HFFc6 (cell line): ENCODE measurements at places on chromosomes 1 and 21. TPM values are rescaled to one million over a fixed set of nuclear protein-coding genes. Genes with fewer than 3 reads are reported as not detected.

The POU3F1 gene
- not detected in 3 replicates for total RNA-seq

The FGR gene
- total RNA-seq, result not detected in 3 replicates

The JAM2 gene
- total RNA-seq, result 0.19 to 0.47 TPM (median 0.36 TPM) in 3 replicates

The PIK3CD gene
- 8.8 to 15.3 TPM (median 14.6 TPM) in 3 replicates for total RNA-seq

The TSPAN2 gene
- 5.3 to 6.0 TPM (median 5.7 TPM) in 3 replicates for total RNA-seq

The RGSL1 gene
- total RNA-seq, result not detected in 3 replicates

The ACOT7 gene
- 109 to 126 TPM (median 114 TPM) in 3 replicates for total RNA-seq

The UBXN10 gene
- not detected in 3 replicates for total RNA-seq

The KRTAP20-1 gene
- not detected in 3 replicates for total RNA-seq

The PKLR gene
- not detected in 3 replicates for total RNA-seq

The TDRD5 gene
- total RNA-seq, result not detected in 3 replicates

The IFFO2 gene
- total RNA-seq, result 19.9 to 31.2 TPM (median 27.5 TPM) in 3 replicates

The IL20 gene
- not detected in 3 replicates for total RNA-seq

The LCE1F gene
- not detected in 3 replicates for total RNA-seq

The ST6GALNAC5 gene
- 2.0 TPM in 1 of 3 replicates, not detected in the others for total RNA-seq

The ARHGAP29 gene
- total RNA-seq, result 33.8 to 54.5 TPM (median 45.3 TPM) in 3 replicates

The OR2L8 gene
- total RNA-seq, result not detected in 3 replicates

The PANK4 gene
- total RNA-seq, result 20.0 to 27.6 TPM (median 23.4 TPM) in 3 replicates

DNA sequence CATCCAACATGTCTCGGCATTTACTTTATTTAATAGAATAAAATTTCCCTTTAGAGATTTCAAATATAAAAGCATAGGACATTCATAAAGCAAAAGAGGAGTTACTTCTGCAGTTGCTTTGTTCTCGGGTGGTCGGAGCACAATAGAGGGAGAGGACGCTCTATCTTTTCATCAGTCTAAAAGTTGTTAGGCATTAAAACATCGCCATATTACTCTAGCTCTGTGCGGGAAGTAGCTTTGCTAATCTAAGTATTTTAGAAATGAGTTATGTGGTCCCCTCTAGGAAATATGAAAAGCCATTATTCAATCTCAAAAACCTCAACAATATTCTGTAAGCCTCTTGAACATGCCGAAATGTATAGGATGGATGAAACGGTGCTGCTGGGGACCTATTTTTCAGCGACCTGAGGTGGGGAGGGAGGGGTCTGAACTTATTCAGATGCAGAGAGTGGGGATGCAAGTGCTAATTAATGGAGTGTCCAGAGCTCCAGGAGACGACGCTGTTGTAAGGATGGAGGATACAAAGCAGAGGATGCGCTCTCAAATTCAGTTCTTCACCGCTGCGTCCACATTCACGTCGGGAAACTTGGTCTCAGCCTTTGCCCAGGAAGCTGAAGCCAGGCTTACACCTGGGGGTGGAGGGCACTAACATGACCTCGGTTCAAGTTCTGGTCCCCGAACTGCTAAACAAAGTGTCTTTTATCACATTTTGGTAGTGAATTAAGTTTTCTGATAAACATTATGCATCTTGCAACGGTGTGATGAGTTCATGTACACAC, 6.3 kb downstream of the CDKN2C start:
- no peak for DNase-seq

DNA sequence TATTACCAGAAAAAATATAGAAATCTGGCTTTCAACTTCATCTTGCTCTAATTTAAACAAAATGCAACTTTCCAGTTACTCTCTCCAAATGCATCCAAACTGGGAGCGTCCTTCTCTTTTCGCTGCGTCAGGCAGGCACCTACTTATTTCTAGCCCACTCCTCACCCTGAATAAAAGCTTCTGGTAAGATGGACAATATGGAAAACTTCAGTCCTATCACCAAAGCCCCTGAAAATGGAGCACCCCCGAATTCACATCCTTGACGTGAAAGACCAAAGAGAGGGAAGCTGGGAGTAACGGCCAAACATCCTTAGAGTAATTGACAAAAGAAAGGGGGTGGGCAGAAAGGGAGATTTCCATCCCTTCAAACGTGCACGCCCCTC, 5.5 kb upstream of the PROX1 start:
- no peak for DNase-seq

GRCh38 chr1:29237129-29237821, 953 bp downstream of the PTPRU start:
- peak; percentile 25 for DNase-seq

DNA sequence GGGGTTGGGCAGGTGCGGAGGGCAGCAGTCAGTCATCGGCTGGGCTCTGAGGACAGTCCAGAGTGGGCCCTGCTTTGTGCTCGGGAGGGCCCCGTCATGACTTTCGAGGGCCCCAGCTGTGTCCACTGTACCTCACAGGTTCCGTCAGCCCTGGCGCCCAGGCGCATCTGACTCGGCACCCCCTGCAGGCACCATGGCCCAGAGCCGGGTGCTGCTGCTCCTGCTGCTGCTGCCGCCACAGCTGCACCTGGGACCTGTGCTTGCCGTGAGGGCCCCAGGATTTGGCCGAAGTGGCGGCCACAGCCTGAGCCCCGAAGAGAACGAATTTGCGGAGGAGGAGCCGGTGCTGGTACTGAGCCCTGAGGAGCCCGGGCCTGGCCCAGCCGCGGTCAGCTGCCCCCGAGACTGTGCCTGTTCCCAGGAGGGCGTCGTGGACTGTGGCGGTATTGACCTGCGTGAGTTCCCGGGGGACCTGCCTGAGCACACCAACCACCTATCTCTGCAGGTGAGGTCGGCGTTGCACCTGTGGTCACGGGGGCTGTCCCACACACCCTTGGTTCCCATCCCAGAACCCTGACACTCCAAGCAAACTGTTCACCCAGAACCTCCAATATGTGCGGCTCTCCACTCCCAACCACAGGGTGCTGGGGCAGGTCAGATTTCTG, 7.8 kb downstream of the PODN start:
- no peak for DNase-seq

DNA sequence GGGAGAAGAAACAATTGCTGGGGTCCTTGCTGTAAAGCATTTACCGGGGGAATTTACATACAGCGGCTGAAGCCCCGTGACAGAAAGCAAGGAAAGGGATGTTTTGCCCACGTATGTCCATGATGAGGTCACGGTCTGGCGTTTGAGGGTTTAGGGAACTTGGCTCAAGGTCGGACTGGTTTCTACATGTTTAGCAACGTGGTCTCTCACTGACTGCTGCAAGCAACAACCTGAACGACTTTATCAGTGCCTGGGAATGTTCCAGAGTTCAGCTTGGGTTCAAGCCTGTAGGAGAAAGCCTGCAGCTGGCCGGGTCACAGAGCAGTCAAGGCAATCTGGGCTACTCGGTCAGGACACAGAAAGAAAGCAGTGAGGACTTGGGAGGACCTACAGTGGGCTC, 323.3 kb downstream of the AJAP1 start:
- DNase-seq, result no peak

DNA sequence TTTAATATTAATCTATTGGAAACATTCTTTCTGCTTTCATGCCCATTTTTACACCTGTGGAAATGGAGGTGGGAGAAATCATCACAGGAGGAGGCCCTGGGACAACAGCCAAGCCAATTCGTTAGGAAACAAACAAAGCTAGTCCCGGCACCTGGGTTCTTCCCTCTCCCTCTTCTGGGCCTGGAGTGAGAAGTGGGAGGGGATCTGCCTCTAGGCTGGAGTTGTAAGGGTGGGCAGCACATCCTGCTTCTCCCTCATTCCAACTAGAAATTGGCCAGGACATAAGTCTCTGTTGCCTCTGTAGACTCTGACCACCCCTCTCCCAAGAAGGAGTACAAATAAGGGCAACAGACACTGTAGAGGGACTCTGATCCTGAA, 20.2 kb upstream of the ERO1B start:
- DNase-seq, result no peak

DNA sequence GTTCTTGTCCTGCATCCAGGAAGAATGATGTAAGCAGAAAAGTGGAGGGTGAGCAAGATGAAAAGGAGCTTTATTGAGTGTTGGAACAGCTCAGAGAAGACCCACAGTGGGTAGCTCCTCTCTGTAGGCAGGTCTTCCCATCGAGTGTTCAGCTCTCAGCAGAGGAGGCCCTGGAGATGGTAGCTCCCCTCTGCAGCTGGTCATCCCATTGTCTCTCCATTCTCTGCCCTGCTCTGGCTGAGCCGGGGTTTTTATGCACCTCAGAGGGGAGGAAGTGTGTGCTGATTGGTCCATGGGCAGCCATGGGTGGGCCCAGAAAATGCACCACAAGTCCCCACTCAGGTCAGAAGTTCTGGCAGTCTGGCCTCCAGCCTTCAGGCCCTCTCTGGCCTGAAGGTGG, 713.7 kb downstream of the MATN1 start:
- no peak for DNase-seq

DNA sequence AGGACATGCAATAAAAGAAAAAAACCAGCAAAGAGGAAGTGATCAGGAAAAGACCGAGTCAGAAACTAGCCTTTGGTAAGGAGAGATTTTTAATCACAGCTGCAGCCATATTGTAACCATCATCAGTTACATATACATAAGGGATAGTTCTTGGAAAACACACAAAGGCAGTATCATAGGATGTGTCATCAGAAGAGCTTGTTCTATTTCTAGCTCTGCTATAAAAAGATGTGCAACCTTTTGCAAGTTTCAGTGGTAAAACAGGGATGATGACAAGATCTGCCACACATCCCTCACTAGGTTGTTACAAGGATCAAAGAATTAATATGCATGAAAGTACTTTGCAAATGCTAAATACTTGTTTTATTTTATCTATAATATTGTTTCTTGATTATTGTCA, 342.0 kb downstream of the VAV3 start:
- DNase-seq, result no peak

DNA sequence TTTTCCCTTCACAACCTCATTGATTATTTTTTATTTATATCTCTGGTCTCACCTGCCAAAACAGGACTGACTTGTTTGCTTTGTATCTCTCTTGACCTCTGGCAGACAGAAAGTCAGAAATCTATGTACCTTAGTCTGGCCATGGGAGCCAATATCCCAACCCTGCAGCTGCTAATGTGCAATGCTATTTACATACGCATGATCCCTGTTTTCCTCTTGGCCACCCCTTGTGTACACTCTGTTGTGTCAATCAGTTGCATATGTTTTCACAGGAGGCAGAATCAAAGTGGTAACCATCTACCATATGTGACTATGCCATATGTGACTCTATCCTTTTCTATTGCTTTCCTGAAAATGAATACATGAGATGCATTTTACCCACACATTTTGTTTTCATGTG, 688.8 kb downstream of the PLA2G4A start:
- no peak for DNase-seq

DNA sequence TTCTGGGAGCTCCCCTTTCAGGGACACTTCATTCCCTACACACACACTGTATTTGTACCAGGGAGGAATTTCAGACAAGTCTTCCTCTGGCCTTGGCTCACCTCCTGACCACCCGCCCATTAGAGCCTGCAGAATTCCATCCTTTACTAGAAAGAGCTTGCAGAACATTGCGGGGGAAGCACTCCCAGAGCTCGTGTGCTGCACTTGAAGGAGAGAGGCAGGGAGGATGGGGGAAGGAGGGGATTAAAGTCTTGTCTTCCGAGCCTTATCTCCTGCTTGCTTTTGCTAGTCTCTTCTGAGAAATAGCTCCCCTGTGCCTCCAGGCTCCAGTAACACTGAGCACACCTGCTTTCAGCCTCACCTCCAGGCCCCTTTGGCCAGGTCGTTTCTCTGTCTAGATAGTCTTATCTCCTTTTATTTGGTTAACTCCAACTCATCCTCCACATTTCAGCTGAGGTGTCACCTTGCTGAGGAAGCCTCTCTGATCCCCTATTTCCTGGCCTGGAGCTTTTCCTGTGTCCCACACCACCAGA, 62.0 kb downstream of the PCNX2 start:
- no peak for DNase-seq

DNA sequence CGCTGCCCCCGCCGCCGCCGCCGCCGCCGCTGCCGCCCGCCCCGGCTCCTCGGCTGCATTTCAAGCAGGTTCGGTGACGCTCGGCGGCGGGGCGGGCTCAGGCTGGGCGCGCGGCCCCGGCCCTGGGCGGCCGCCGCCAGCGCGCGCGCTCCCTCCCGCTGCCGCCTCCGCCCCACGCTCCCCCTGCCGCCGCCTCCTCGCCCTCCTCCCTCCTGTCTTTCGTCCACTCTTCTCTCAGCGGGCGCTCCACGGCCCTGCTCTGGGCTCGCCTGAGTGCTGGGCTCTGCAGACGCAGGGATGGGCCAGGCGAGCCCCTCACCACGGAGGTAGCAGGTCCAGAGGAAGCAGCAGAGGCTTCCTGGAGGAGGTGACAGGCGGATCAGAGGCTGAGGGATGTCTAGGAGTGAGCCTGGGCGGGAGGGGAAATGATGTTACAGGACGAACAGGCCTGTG, at the start of gene LRP8:
TSS of gene LRP8 (minus strand) at position 62 of the 453 bp plus-strand sequence. CDS start 158 bp downstream, outside the sequence.
- DNase-seq, result peak; percentile 47

- DNase-seq, result no peak
Observed at GRCh38 chr1:214378492-214378891, 97.5 kb downstream of the SMYD2 start.

GRCh38 chr1:158145173-158145719, 35.4 kb upstream of the CD1D start:
- DNase-seq, result peak; percentile 93

- DNase-seq, result no peak
Observed at GRCh38 chr1:200384818-200385390, 24.9 kb downstream of the ZNF281 start.

GRCh38 chr1:82348487-82348886, 547.8 kb downstream of the ADGRL2 start:
- no peak for DNase-seq

GRCh38 chr1:154176337-154176736, 15.6 kb downstream of the TPM3 start:
- peak; percentile 81 for DNase-seq

GRCh38 chr1:93108335-93108734, 29.3 kb downstream of the MTF2 start:
- DNase-seq, result no peak

GRCh38 chr1:3028531-3029282, 7.4 kb downstream of the ACTRT2 start:
- no peak for DNase-seq

GRCh38 chr21:31443736-31444521, 99.9 kb upstream of the TIAM1 start:
- DNase-seq, result no peak

DNA sequence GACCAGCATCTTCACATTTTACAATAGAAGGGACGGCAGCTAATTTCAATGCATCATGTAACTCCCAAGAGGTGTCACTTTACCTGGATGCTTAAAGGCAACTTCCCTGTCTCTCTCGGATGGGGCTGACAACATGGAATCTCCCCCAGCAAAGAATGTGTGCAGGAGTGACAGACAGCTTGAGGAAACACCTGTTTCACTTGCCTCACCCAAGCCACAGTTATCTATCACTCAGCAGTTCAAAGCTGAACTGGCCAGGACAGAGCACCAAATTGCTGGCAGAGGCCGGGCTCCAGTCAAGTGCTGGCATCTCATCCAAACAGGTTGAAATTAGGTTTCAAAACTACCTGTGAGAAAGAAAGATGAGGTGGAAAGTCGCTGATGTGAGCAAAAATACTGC, 538.0 kb upstream of the PLXNA2 start:
- no peak for DNase-seq

GRCh38 chr1:184596950-184597645, 157.6 kb downstream of the EDEM3 start:
- no peak for DNase-seq

- no peak for DNase-seq
Observed at GRCh38 chr1:46455951-46456350, 33.7 kb upstream of the DMBX1 start.

- no peak for DNase-seq
Observed at GRCh38 chr1:53378061-53378460, 50.2 kb upstream of the LRP8 start.

- DNase-seq, result no peak
Observed at GRCh38 chr1:247656221-247656875, 23.2 kb downstream of the OR13G1 start.

- DNase-seq, result no peak
Observed at GRCh38 chr1:225688345-225688744, 35.4 kb upstream of the ENAH start.

- DNase-seq, result no peak
Observed at GRCh38 chr1:98081944-98082343, 161.1 kb upstream of the DPYD start.
